ENCODE measurements at places on chromosomes 6 and 20.

GRCh38 chr20:38579219-38579910 lies 1.6 kb upstream of the ADIG start:
- no peak overlapping the region for H3K27ac ChIP-seq
- no peaks in the 10 kb centered on the region for H3K27me3 ChIP-seq
- H3K4me1 ChIP-seq, result no peaks in the 10 kb centered on the region
- DNase-seq, result no peak

DNA sequence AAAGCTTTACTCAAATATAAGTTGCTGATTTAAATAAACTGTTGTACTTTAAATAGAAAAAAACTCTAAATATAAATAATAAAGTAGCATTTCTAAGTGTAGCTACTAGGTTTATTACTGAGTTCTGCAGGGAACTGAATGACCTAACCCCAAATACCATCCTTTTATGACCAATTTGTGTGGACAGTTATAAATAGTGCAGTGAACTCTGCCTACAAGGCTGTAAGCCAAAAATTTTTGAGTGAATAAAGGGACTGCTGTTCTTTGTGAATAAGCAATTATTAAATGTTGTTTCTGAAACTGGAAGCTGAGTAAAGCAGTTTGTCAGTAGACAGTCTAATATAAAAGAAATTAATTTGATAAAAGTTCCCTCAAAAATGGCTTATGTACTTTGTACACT lies 90.8 kb upstream of the ELOVL5 start:
- no peaks in the 10 kb centered on the region for H3K36me3 ChIP-seq
- H3K4me1 ChIP-seq, result peaks cover 56% of the 10 kb centered on the region
- peak; percentile 80 for DNase-seq
- H3K4me3 ChIP-seq, result no peak overlapping the region
- H3K27ac ChIP-seq, result no peak overlapping the region

- no peaks in the 10 kb centered on the region for H3K27me3 ChIP-seq
- DNase-seq, result peak; percentile 47
- H3K27ac ChIP-seq, result no peak overlapping the region
- H3K4me3 ChIP-seq, result peak overlapping the region; percentile 77
- H3K4me1 ChIP-seq, result peaks cover 31% of the 10 kb centered on the region
Observed at GRCh38 chr6:7726416-7727085, 652 bp downstream of the BMP6 start.

- no peak overlapping the region for H3K4me3 ChIP-seq
- H3K27ac ChIP-seq, result no peak overlapping the region
- H3K27me3 ChIP-seq, result no peaks in the 10 kb centered on the region
- DNase-seq, result no peak
- H3K4me1 ChIP-seq, result no peaks in the 10 kb centered on the region
Observed at GRCh38 chr6:40529040-40529439, 58.1 kb downstream of the LRFN2 start.

GRCh38 chr6:32906539-32906938 lies 34.3 kb downstream of the HLA-DMB start:
- DNase-seq, result peak; percentile 65
- H3K4me1 ChIP-seq, result peaks cover 11% of the 10 kb centered on the region
- no peaks in the 10 kb centered on the region for H3K27me3 ChIP-seq
- H3K4me3 ChIP-seq, result no peak overlapping the region
- 0 out of 2 replicates have a peak, but pooled peaks cover 3% of the 10 kb centered on the region for H3K36me3 ChIP-seq

DNA sequence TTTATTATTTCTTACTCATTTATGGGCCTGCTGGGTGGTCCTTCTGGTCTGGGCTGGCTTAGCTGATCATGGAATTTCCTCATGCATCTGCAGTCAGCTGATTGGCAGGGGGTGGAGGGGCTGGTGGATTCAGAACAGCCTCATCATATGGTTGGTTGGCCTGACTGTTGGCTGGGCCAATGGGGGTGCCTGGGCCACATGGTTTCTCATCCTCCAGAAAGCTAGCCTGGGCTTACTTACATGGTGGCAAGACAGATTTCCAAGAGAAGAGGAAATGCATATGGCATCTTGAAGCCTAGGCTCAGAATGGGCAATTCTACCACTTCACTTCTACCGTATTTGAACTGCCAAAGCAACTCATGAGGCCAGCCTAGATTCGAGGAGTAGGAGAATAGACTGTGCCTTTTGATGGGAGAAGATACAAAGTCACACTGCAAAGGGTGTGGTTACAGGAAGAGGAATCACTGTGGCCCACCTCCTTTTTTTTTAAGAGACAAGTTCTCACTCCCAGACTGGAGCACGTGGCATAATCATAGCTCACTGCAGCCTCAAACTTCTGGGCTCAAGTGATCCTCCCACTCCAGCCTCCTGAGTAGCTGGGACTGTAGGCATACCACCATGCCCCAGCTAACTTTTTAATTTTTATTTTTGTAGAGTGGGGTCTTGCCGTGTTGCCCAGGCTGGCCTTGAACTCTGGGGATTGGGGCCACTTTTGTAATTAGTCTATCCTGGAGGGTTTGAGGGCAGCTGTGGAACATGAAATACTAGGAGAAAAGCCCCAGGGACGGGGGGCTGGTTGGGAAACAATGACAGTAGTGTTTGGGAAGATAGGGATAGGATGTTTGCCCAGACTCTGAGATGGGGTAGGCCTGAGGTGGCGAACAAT lies 47.6 kb upstream of the RNF24 start:
- peak overlapping the region; percentile 94 for H3K27ac ChIP-seq
- no peaks in the 10 kb centered on the region for H3K27me3 ChIP-seq
- H3K36me3 ChIP-seq, result no peaks in the 10 kb centered on the region
- DNase-seq, result no peak
- H3K4me3 ChIP-seq, result no peak overlapping the region
- peaks cover 45% of the 10 kb centered on the region for H3K4me1 ChIP-seq

GRCh38 chr6:41257369-41258195 lies 28.9 kb downstream of the TREM1 start:
- DNase-seq, result no peak
- H3K27me3 ChIP-seq, result no peaks in the 10 kb centered on the region
- H3K27ac ChIP-seq, result no peak overlapping the region
- no peaks in the 10 kb centered on the region for H3K4me1 ChIP-seq

DNA sequence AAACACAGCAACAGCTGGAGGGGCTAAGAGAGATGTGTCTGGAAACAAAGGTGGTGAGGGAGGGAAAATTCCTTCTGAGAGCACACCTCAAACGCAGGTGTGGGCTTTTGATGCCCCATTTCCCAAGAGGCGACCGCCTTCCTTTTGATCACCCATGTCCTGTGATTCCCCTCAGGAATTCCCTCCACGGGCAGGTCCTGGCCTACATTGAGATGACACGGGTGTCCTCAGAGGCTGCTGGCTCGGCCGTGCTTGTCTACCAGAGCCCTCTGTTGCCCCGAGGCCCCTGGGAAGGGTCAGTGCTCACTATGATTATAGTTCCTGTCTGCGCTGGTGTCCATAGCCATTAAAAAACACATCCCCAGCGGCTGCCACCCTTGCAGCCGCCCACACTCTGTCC lies 242.6 kb downstream of the TFAP2C start:
- no peak overlapping the region for H3K27ac ChIP-seq
- H3K4me1 ChIP-seq, result 0 out of 2 replicates have a peak, but pooled peaks cover 7% of the 10 kb centered on the region
- H3K36me3 ChIP-seq, result no peaks in the 10 kb centered on the region
- no peak for DNase-seq
- no peak overlapping the region for H3K4me3 ChIP-seq

- H3K4me1 ChIP-seq, result peaks cover 10% of the 10 kb centered on the region
- H3K27ac ChIP-seq, result no peak overlapping the region
- H3K27me3 ChIP-seq, result no peaks in the 10 kb centered on the region
- DNase-seq, result no peak
Observed at GRCh38 chr6:14723535-14724086, 522.3 kb upstream of the JARID2 start.

DNA sequence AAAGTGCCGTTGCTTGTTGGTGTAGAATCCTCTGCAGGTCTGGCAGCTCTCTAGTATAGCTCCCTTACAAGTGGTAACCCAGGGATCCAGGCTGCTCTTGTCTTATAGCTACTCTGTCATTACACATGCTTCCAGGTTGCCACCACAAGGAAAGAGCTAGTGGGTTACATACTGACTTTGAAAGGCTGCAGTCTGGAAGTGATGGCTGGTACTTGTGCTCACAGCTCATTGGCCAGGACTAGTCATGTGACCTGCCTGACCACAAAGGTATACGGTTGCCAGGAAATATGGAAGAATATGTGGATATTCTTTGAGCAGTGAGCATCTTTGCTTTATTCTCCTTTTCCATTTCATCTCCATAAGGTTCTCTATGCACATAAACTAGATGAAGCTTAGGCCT lies 46.0 kb downstream of the RREB1 start:
- H3K27ac ChIP-seq, result no peak overlapping the region
- no peak for DNase-seq
- H3K36me3 ChIP-seq, result no peaks in the 10 kb centered on the region
- H3K27me3 ChIP-seq, result no peaks in the 10 kb centered on the region
- no peak overlapping the region for H3K4me3 ChIP-seq
- peaks cover 62% of the 10 kb centered on the region for H3K4me1 ChIP-seq

DNA sequence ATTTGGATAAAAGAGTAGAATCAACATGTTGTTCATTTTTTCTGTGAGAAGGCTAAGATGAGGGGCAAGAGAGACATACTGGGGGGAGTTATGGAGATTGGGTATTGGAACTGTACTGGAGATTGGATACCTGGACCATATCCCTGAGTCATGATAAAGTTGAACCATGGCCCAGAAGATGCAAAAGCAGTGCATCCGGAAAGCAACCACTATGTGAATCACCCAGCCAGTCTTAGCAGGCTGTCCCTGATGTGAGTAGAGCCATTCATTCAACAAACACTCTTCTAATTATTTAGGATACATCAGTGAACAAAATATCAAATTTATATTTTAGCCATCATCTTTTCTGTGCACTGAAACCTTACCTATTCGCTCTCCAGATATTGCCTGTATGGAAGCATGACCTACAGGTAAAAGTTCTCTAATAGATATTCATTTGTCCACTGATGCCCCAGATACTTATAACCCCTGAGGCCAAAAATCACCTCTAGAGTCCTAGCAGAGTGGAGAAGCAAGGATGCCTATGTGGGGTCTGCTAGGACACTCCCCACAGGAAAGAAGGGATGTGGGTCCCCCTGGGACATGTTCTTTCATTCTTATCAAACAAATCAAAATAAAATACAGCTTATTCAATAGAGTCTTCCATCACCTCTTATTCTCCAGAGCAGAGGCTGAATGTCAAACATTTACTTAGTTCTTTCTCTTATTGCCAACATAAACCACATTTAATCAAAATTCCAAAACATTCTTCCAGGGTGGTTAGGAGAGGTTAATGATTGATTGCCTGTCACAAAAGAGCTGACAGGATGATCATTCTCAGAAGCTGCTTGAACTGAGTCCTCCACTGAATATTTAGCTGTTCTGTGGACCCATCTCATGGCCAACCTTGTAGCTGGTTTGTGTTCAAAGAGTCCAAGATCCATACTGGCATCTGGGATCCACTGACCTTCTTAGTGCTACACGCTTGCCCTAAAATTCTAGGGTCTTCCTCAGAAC lies 37.0 kb upstream of the PKHD1 start:
- H3K4me3 ChIP-seq, result no peak overlapping the region
- no peaks in the 10 kb centered on the region for H3K36me3 ChIP-seq
- no peaks in the 10 kb centered on the region for H3K27me3 ChIP-seq
- H3K4me1 ChIP-seq, result no peaks in the 10 kb centered on the region
- no peak for DNase-seq

All from GM23248 (cell line).